ENCODE measurements at places on chromosomes 13 and 19. TPM values are rescaled to one million over a fixed set of nuclear protein-coding genes. Genes with fewer than 3 reads are reported as not detected.

DNA sequence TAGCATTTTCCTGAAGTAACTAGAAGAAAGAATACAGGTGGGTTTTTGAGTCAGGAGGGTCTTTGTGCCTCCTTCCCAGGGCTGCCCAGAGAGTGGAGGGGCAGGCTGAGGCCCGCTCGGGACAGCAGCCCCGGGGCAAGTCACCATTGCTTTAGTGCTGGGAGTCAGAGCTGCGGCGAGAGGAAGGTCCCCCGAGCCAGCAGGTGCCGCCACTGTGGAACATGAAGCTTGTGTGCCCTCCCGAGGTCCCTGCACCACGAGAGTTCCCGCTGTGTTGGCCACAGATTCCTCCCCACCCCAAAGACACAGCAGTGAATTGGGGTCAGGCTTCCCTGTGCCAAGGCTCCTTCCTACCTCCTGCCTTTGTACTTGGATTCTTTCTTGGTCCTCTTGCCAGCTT is 50.9 kb upstream of the TEX29 start:
- DNase-seq, result no peak

- DNase-seq, result peak; percentile 86
Measured at GRCh38 chr19:49114630-49115363, 627 bp downstream of the LIN7B start.

DNA sequence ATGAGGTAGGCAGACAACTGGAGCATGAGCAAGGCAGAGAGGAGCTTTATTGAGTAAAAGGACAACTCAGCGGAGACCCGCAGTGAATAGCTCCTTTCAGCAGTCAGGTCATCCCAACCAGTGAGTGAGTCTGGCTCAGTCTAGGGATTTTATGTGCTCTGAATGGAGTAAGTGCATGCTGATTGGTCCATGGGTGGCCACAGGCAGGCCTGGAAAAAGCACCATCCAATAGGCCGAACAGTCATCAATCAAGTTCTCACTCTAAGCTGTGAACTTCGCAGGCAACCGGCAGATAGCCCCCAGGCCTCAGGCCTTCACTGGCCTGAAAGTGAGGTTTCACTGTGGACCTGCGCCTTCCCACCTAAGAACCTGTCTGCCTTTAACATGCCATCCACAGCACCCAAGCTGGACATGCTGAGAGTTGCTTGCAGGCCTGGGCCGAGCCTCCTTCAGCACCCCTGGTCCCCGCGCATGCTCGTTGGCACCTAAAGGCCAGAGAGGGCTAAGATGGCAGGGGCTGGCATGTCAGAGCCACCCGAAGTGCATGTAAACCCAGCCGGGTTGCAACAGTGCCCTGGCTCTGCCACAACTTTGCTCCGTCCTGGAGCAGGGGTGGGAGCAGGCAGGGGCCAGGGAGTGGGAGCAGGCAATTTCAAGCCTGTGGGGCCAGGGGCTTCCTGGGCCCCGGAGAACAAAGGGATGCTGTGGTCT is 698.7 kb downstream of the SLITRK1 start:
- DNase-seq, result no peak

- no peak for DNase-seq
Measured at GRCh38 chr19:8973501-8974091, 36.6 kb downstream of the MUC16 start.

DNA sequence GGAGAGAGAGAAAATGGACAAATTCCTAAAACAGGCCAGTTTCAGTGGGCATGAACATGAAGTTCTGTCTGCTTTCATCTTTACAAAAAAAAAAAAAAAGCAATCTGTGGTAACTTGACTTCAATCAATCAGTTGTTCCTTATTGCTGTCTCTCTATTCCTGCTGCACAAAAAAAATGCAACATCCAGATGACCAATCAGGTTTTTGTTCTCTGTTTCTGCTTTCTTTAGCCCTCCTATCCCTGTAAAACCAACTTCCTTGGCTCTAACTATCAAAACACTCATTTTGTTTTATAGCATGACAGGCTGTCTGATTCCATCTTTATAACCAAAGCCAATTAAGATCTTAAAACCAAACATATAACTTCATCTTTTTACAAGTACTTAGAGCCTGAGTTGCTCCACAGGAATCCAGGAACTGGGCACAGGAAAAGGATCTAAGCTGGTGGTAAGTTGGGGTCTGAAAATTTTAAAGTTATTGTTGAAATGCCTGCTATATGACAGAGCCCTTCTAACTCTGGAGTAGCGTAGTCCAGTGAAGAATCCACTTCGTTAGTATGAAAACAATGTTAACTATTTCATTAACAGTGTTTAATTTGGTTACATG is at the start of gene FPR3:
Gene FPR3, plus strand, starts transcription at position 273 of the 606 bp plus-strand sequence. CDS start 28,592 bp downstream, outside the sequence.
- DNase-seq, result no peak

GRCh38 chr19:19192910-19193423 is 909 bp downstream of the RFXANK start:
- no peak for DNase-seq

GRCh38 chr13:105937451-105937850 is 598.0 kb downstream of the EFNB2 start:
- no peak for DNase-seq

- no peak for DNase-seq
Measured at GRCh38 chr13:40116008-40116407, 460.5 kb downstream of the COG6 start.

GRCh38 chr13:31629085-31629780 is 110.1 kb upstream of the RXFP2 start:
- DNase-seq, result no peak

DNA sequence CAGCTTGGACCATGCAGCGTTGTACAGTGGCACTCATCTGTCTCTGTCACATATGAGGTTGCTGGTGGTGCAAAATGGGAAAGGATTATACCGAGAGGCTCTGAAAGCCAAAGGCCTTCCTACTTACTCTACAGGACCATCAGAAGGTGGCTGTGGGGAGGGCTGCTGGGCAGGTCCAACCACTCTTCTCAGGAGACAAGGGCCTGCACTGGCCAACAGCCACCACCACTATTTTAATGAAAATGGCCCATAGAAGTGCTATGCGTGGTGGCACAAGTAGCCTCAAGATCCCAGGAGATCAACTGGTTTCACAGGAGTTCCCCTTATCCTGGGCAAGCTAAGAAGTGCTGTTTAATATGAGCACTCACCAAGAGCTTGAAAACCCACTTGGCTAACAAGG is 52.3 kb downstream of the MRPL57 start:
- DNase-seq, result no peak

GRCh38 chr19:12969292-12969988 is at the start of gene DAND5:
TSS of gene DAND5 (plus strand) at chr19:12969576. CDS start at chr19:12969661, 85 bp downstream.
- DNase-seq, result no peak

DNA sequence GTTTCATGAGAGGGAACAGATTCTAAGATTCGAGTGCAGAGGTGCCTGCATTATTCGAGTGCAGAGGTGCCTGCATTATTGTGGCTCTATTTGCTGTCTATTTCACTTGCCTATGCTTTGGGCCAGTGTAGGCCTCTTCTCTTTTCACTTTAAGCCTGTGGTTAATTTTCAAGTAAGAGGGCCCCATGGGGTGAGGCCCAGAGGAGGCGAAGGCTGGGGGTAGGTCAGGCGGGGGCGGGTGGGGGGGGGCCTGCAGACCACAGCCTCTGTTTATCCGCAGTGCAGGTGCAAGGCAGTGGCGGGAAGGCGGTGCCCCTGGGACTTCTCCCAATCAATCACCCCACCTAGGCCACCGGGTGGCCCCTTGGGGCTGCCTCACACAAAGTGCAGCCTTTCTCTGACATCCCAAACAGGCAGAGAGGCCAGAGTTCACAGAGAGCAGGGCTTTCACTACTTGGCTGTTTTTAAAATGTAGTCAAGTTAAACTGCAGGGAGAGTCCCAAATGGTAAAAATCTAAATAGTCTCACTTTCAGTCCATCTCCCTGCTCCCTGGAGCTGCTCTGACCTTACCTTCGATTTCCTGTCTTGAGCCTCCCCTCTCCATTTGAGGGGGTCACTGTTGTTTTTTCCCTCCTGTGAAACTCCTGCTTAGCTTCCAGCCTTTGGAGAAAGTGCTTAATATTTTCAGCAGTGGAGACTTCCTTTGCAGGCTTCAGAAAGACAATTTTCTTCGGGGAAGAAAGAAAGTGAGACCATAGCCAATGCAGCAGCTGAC is 249.0 kb downstream of the DLEU7 start:
- no peak for DNase-seq

- peak; percentile 49 for DNase-seq
Measured at GRCh38 chr19:11130824-11131455, 24.6 kb downstream of the SPC24 start.

- no peak for DNase-seq
Measured at GRCh38 chr19:54186934-54187381, 2.4 kb downstream of the MBOAT7 start.

DNA sequence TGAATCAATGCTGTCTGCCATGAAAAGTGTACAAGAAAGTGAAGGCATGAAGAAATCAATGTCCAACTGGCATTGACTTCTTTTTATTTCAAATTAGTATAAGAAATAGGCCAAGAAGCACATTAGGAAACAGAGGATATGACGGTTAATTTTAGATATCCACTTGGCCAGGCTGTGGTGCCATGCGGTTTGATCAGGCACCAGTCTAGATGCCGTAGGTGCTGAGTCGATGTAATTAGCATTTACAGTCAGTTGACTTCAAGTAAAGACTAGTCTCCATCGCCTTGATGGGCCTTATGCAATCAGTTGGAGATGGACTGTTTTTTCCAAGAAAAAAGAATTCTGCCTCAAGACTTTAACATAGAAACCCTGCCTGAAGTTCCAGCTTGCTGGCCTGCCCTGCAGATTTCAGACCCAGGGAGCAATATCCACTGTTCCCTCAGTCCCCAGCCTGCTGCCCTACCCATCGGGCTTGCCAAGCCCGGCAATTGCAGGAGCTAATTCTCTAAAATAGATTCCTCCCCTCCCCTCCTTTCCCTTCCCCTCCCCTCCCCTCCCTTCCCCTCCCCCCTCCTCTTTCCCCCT is 120.5 kb upstream of the PEG3 start:
- no peak for DNase-seq

- DNase-seq, result no peak
Measured at GRCh38 chr13:41501281-41501680, 43.9 kb downstream of the RGCC start.

- DNase-seq, result peak; percentile 70
Measured at GRCh38 chr13:20495087-20496023, 30.3 kb downstream of the CRYL1 start.

GRCh38 chr13:53382008-53382407 is 353.4 kb downstream of the OLFM4 start:
- DNase-seq, result no peak

DNA sequence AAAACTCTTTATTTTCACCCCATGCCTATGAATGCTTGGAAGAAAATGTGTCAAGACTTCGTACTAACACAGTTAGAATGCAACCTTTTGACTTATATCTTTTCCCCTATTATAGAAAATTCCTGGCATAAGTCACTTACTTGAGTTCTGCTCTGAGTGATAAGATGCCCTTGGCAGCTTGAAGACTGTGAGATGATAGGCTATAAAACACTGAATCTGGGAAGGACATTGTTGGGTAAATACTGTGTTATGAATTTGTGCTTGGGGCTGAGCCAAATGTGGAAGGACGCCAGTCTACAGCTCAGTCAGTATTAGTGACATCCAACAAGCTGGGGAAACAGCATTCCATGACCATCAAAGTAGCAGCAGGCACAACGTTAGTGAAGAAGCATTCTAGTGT is 368.0 kb upstream of the SGCG start:
- peak; percentile 40 for DNase-seq

- peak; percentile 20 for DNase-seq
Measured at GRCh38 chr19:29927944-29928625, 14.0 kb upstream of the URI1 start.

- DNase-seq, result peak; percentile 60
Measured at GRCh38 chr13:59531571-59532091, 632.1 kb downstream of the DIAPH3 start.

DNA sequence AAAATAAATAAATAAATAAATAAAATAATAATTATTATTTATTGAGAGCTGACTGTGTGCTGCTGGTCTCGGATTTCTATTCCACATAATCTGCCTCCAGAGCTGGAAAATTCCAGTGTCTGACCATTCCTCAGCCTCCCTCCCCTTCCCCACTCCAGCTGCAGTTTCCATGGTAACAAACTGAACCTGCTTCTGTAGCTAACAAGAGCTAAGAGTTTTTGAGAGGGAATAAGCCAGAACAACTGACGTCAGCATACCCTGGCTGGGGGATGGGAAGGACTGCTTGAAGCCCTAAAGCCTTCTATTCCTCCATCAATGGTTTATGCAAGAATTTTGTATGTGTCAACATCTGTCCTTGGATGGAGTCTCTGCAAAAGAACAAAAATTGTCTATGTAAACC is 26.0 kb upstream of the PEG3 start:
- peak; percentile 84 for DNase-seq

- no peak for DNase-seq
Measured at GRCh38 chr13:112576191-112576590, 11.8 kb downstream of the TUBGCP3 start.

- DNase-seq, result no peak
Measured at GRCh38 chr13:50509167-50509566, 334.3 kb downstream of the DLEU7 start.

DNA sequence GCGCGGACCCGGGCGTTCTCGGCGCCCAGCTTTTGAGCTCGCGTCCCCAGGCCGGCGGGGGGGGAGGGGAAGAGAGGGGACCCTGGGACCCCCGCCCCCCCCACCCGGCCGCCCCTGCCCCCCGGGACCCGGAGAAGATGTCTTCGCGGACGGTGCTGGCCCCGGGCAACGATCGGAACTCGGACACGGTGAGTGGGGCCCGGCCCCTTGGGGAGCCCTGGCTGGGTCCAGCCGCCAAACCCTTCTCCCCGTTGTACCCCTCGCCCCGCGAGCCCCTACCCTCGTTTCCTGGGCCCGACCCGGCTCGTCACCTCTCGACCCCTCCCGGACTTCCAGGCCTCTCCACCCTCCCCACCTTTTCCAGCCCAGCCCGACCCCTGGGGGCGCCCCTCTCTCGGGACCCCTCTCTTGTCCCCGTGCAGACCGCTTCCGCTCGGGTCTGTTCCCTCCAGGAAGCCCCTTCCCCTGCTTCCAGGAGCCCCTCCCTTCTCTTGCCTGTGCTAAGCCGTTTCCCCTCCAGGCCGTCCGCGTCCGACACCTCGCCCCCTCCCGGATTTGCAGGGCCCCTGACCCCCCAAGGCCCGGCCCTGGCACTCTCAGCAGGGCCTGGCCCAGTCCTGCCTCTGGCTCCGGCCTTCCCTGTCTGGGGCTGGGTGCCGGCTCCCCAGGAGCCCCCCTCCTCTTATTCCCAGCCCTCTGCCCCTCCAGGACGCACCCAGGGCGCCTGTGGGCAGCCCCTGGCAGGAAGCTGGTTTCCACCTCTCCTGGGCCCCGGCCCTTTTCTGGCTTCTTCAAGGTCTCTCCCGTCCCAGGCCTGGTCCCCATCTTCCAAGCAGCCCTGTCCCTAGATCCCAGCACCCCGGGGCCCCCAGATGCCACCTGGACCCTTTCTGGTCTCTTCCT is 632 bp downstream of the MARK4 start:
- DNase-seq, result no peak

The ICAM5 gene
- polyA plus RNA-seq, result 0.15 TPM

The TEX29 gene
- 0.49 TPM for polyA plus RNA-seq

The SAFB2 gene
- polyA plus RNA-seq, result 35.2 TPM

The MOB3A gene
- polyA plus RNA-seq, result 13.5 TPM

The SGCG gene
- polyA plus RNA-seq, result 66.2 TPM

The TYROBP gene
- polyA plus RNA-seq, result 16.5 TPM

The GIPC3 gene
- polyA plus RNA-seq, result 1.5 TPM

The TNFSF9 gene
- 0.70 TPM for polyA plus RNA-seq

The KMT2B gene
- polyA plus RNA-seq, result 19.7 TPM

The AP1M2 gene
- not detected for polyA plus RNA-seq

The MADCAM1 gene
- polyA plus RNA-seq, result 7.1 TPM

The RTBDN gene
- polyA plus RNA-seq, result not detected

The SPTBN4 gene
- 0.26 TPM for polyA plus RNA-seq

The C19orf81 gene
- polyA plus RNA-seq, result 1.1 TPM

The DPP9 gene
- 25.0 TPM for polyA plus RNA-seq

The NTN5 gene
- 1.3 TPM for polyA plus RNA-seq

The FARSA gene
- polyA plus RNA-seq, result 32.6 TPM

Measured in muscle of back (tissue), 13 donors.